ENCODE measurements at places on chromosomes 7 and 10. TPM values are rescaled to one million over a fixed set of nuclear protein-coding genes. Genes with fewer than 3 reads are reported as not detected.

DNA sequence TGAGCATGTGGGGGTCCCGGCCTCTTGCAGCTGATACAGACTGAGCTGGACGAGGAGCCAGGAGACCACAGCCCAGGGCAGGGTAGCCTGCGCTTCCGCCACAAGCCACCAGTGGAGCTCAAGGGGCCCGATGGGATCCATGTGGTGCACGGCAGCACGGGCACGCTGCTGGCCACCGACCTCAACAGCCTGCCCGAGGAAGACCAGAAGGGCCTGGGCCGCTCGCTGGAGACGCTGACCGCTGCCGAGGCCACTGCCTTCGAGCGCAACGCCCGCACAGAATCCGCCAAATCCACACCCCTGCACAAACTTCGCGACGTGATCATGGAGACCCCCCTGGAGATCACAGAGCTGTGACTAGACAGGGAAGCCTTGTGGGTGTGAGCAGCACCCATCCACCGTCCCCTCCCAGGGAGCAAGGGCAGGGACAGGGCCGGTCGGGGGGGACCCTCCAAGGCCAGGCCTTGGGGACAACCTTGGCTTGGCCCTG is 36.1 kb downstream of the PSAP start:
- H3K27me3 ChIP-seq, result no peaks in the 10 kb centered on the region
- no peak overlapping the region for H3K4me3 ChIP-seq
- H3K27ac ChIP-seq, result no peak overlapping the region
- no peak for DNase-seq

The TMEM176B gene
- 21.0 TPM for total RNA-seq

- DNase-seq, result no peak
- peaks cover 40% of the 10 kb centered on the region for H3K4me1 ChIP-seq
- no peak overlapping the region for H3K4me3 ChIP-seq
- H3K36me3 ChIP-seq, result no peaks in the 10 kb centered on the region
- H3K27ac ChIP-seq, result peak overlapping the region; percentile 6
Measured at GRCh38 chr10:96996275-96996965, 164.3 kb downstream of the LCOR start.

The MSS51 gene
- total RNA-seq, result 3.5 TPM

The CTAGE4 gene
- total RNA-seq, result 1.6 TPM

DNA sequence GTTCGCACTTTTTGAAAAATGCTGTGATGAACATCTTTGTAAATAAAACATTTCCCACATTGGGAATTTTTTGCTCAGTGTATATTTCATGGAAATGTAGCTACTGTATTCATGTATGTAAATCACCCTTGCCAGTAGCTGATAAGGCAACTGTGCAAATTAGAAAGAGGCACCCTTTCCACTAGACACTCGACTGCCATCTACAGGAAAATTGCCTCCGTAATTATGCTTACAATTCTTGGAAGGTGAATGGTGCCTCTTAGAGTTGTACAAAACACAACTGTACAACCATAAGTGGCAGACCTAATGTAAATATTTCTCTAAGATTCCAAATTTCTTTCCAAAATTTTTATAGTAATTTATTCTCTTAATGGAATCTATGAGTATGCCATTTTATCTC is 491.7 kb downstream of the CCSER2 start:
- DNase-seq, result no peak
- no peaks in the 10 kb centered on the region for H3K36me3 ChIP-seq
- H3K27ac ChIP-seq, result no peak overlapping the region
- H3K4me1 ChIP-seq, result no peaks in the 10 kb centered on the region

The ANAPC16 gene
- 44.0 TPM for total RNA-seq

DNA sequence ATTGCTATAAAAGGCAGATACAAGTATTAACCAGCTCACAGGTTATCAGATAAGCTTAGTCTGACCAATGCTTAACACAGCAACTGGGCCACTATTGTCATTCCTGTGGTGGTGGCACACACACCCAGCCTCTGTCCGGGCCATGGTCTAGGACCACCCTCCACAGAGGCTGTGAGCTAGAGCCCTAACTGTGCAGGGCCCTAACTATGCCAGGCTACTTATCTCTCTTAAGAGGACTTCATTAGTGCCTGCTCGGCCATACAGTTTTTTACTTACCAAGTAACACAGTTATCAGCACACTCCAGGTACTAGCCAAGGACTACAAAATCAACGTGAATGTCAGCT is 2.1 kb upstream of the EGFR start:
- H3K36me3 ChIP-seq, result no peaks in the 10 kb centered on the region
- peaks cover 42% of the 10 kb centered on the region for H3K4me1 ChIP-seq
- DNase-seq, result no peak
- peak overlapping the region; percentile 93 for H3K27ac ChIP-seq
- H3K27me3 ChIP-seq, result no peaks in the 10 kb centered on the region

All from thoracic aorta (tissue), 2 donors.